ENCODE measurements at places on chromosomes 1 and 21.

GRCh38 chr1:230849451-230850224 is 18.7 kb downstream of the C1orf198 start:
- DNase-seq: no peak

GRCh38 chr1:167202049-167202448 is 18.6 kb upstream of the POU2F1 start:
- no peak for DNase-seq

GRCh38 chr21:43686811-43687565 is 27.6 kb downstream of the RRP1B start:
- DNase-seq: no peak

GRCh38 chr1:151982300-151983005 is 11.2 kb downstream of the S100A10 start:
- DNase-seq: no peak

DNA sequence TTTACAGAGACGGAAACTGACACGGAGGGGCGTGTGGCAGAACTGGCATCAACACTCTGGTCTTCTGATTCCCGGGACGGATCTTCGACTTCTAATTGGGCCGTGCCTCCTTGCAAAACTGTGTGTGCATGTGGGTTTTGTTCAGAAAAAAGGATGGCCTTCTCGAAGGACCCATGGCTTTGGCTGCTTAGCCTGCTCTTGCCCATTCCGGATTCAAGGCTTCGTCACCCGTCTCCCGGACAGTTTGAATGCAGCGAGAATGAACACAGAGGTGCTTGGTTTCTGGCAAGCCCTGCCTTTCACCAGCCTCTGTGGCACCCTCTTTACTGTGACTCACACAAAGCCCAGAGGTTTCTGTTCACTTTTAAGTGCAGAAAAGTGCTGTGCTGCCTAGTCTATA is 120.1 kb downstream of the PRDM2 start:
- no peak for DNase-seq

Measured in activated CD8-positive, alpha-beta memory T cell treated with anti-CD3 and anti-CD28 coated beads for 48 hours (primary cell).